Islet precursor cell (in vitro differentiated cells): ENCODE measurements at places on chromosomes 12 and 14.
A peak's percentile ranks its signal among the peaks of the same experiment; 100 is the strongest.

- no peak for DNase-seq
These were observed 10.4 kb downstream of the NGB start for GRCh38 chr14:77260631-77261030.

DNA sequence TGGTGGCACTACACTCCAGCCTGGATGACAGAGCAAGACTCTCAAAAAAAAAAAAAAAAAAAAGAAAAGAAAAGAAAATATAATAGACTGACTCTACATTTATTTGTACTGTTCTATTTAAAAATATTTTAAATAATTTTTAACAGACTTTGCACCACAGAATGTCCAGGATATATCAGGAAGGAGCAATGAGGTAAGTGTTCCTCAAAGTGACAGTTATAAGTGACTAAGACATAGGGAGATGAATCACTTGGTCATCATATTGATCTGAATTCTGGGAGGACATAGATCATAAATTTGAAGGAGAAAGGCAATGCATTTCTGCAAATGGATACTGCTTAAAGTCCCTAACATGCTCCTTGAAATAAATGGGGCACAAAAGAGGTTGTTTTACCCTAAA is 221.5 kb downstream of the KCNC2 start:
- no peak for DNase-seq

GRCh38 chr14:56905282-56905681 is 95.0 kb upstream of the OTX2 start:
- no peak for DNase-seq

DNA sequence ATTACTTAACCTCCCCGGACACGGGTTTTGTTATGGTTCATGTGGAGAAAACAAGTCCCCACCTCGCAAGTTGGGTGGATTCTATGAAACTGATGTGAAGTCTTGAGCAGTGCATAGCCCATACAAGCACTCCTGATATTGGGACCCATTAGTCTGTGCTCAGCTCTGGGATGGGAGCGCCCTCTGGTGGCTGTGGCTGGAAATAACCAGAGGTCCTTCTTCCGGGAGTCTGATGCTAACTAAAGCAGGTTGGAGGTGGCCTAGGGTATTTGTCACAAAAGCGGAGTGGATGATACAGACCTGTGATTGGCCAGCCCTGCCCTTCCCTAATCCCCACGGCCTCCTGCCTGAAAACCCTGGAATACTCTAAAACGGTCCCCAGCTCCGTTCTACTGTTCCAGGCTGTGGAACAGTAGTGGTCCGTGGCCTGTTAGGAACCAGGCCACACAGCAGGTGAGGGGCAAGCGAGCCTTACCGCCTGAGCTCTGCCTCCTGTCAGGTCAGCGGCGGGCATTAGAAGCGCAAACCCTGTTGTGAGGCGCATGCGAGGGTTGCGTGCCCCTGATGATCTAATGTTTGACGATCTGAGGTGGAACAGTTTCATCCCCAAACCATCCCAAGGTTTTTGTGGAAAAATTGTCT is 6.4 kb downstream of the SLC48A1 start:
- peak; percentile 99 for DNase-seq

DNA sequence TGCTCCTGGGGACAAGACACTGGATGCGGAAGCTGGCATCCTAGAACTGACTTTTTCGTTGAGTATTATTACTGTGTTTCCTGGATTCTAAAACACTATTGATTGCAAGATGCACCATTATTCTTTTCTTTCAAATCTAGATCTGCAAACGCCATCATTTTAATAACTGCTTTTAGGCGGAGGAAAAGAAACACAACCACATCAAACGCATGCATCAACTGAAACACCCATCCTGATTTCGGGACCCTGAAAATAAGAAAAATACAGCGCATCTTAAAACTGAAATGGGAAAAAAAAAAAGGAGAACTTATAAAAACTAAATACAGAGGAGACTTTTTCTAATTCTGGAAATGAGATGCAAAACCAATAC is 103.7 kb upstream of the MAX start:
- no peak for DNase-seq

DNA sequence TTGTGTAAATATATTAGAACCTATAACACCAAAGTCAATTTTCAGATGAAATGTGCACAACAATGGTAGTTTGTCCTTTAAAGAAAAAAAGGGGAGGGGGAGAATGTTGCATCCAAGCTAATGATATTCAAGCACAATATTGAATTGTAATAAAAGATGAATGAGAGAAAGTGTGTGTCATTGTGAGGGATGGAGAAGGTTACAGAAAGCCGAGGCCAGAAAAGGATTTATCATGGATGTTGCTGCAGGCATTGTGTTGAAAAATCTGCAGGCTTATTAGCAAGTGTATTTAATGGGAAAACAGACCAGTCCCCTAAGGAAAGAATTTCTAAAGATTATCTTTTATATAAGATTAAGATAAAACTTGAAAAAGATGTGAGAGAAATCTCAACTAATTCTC is 186.5 kb downstream of the SPTSSA start:
- DNase-seq, result no peak

DNA sequence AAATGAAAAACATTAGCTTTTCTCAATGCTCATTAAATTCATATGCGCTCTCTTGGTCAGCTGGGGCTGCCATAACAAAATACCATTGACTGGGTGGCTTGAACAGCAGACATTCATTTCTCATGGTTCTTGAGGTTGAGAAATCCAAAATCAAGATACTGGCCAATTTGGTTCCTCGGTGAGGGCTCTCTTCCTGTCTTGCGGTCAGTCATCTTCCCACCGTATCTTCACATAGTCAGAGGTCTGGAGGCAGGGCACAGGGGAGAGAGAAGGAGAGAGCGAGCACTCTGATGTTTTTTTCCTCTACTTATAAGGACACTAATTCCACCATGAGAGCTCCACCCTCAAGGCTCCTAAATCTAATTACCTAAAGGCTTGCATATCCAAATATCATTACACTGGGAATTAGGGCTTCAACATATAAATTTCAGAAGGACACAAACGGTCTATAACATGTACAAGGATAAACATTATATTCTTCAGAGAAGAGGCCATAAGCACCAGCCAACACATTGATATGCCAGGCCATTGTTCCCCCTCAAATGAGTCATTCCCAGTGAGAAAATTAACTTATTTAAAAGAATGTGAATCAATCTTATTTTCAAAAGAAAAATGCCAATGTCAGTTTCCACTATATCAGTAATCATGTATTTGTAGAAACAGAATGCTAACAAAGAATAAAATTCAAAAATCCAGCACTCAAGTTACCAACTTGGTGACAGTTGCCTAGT is 152.2 kb downstream of the BTG1 start:
- DNase-seq, result no peak

DNA sequence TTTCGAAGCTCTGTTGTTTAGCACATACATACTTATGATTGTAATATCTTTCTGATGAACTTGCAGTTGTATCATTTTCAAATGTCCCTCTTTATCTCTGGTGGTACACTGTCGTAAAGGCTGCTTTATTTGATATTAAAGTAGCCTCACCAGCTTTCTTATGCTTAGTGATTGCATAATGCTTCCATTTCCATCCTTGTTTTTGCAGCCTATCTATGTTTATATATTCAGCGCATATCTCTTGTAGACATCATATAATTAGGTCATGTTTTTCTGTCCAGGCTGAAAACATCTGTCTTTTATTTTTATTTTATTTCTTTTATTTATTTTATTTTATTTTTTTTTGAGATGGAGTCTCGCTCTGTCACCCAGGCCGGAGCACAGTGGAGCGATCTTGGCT is 34.6 kb downstream of the ACAD10 start:
- no peak for DNase-seq

DNA sequence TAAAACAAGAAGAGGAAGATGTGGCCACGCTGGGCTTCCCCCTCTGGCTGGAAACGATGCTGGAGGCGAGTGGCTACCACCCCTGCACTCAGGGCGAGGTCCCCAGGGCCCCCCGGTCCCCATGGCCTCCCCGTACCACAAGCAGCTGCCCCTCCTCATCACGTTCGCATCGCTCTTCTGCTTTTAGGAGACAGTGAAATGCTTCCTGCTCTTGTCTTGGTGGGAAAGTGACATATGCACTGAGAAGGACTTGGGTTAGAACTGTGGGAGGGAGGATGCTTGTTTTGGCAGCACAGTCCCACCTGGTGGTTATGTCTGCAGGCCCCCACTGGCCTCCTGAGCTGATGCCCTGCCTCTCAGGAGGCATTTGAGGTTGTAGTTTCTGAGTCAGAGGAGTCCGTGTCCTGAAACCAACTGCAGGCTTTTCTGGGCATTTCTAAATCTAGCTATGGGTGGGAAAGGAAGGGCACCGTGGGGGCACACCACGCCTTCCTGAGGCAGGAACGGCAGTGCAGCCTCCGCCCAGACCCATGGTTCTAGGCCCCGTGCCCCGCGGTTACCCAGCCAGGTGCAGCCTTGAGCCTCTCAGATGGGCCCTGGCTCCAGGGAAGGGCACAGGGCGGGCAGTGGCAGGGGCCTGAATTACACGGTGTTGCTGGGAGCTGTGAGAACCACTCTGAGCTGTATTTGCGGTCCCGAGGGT is 139.3 kb downstream of the ADGRD1 start:
- DNase-seq, result peak; percentile 51

- DNase-seq, result no peak
These were observed 173.2 kb upstream of the HMGA2 start for GRCh38 chr12:65651060-65651459.

DNA sequence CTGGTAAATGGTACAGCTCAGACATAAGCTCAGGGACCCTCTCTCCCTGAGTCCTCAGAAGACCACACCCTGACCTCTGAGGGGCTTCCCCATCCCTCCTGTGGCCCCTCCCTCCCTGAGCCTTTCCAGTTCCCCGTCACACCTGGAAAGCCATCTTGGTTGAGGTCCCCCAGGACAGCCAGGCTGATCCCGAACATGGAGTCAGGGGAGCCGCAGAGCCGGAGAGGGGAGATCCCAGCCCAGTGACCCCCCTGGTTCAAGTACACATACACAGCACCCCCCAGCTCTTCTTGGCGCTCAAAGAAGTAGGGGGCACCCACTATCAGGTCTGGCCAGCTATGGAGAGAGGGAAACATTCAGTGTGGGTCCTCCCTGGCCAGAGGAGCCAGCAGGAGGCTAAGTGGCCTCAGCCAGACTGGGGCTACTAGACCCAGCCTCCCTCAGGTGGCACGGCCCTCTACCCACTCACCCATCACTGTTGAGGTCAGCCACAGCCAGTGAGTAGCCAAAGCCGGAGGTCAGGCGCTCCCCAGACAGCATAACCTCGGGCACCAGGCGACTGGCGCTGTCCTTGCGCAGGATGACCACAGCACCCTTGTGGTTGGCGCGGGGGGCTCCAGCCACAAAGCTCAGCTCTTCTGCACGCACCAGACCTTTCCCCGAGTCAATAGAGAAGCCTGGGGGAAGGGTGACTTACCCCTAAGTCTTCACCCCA is 9.3 kb downstream of the ITGA7 start:
- DNase-seq, result no peak

GRCh38 chr14:102275866-102276265 is 29.1 kb downstream of the MOK start:
- no peak for DNase-seq

GRCh38 chr14:61253064-61253738 is 27.9 kb downstream of the TMEM30B start:
- DNase-seq, result no peak

DNA sequence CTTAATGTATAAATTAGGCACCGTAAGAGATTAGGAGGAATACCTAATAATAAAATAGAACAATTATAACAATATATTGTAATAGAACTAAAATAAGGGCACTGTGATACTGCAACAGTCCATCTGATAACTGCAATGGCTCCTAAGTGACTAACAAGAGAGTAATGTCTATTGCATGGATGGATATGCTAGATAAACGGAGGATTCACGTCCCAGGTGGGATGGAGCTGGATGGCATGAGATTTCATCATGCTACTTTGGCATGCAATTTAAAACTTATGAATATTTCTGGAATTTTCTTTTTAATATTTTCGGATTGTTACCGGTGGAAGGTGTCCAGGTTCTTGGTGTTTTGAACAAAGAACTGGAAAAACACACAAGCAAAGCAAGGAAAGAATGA is 2.2 kb upstream of the TMEM19 start:
- no peak for DNase-seq

GRCh38 chr12:52535574-52535973 is 15.4 kb upstream of the KRT5 start:
- DNase-seq, result no peak

DNA sequence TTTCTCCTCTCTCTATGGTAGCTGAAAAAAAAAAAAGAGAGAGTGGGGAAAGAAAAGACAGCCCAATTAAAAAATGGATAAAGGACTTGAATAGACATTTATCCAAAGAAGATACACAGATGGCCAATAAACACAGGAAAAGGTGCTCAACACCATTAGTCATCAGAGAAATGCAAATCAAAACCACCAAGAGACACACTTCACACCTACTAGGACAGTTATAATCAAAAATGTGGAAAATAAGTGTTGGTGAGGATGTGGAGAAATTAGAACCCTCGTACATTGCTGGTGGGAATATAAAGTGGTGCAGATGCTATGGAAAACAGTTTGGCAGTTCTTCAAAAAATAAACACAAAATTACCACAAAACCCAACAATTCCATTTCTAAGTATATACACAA is 172.4 kb upstream of the GRIN2B start:
- no peak for DNase-seq

GRCh38 chr12:98399532-98399931 is 115.9 kb upstream of the TMPO start:
- DNase-seq, result peak; percentile 88

DNA sequence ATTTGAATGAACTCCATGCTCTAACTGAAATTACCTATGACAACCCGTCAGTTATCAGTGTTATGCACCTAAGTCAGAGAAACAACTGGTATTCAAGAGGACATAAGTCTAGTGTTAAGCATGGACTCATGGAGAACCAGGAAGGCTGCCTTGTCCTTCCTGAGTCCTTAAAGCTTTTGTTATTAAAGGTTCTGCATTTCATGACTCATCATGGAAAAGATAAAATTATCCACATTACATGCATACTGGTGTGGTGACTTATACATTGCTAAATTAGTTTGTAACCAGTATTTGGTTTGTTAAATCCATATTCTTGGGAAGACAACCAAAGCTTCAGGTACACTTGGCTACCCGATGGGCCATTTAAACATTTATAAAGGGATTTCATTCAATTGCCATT is 6.5 kb upstream of the OR4E1 start:
- no peak for DNase-seq
